Stimulated activated CD4-positive, alpha-beta T cell treated with anti-CD3 and anti-CD28 coated beads, Interleukin-12 subunit alpha, Interleukin-12 subunit beta, amount 100 ng/mL, for 4 hours (primary cell): ENCODE measurements at places on chromosomes 2 and 18.

DNA sequence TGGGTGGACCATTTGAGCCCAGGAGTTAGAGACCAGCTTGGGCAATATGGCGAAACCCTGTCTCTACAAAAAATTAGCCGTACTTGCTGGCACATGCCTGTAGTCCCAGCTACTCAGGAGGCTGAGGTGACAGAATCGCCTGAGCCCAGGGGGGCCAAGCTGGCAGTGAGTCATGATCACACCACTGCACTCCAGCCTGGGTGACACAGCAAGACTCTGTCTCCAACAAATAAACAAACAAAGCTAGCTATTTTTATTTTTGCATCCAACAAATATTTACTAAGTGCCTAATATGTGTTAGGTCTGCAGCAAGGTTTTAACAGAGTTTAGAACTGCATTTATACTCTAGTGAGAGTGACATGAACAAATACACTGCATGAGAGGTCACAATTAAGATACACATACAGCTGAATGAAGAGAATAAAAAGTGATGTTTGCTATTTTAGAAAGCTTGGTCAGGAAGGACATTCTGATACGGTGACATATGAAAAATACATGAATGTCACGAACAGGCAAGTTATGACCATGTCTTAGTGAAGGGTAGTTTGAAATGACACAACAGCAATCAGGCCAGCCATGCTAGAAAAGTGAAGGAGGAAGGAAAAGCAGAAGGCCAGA lies 83.2 kb upstream of the FRZB start:
- no peak for DNase-seq

GRCh38 chr18:35497027-35497369 lies 762 bp downstream of the INO80C start:
- no peak for DNase-seq

DNA sequence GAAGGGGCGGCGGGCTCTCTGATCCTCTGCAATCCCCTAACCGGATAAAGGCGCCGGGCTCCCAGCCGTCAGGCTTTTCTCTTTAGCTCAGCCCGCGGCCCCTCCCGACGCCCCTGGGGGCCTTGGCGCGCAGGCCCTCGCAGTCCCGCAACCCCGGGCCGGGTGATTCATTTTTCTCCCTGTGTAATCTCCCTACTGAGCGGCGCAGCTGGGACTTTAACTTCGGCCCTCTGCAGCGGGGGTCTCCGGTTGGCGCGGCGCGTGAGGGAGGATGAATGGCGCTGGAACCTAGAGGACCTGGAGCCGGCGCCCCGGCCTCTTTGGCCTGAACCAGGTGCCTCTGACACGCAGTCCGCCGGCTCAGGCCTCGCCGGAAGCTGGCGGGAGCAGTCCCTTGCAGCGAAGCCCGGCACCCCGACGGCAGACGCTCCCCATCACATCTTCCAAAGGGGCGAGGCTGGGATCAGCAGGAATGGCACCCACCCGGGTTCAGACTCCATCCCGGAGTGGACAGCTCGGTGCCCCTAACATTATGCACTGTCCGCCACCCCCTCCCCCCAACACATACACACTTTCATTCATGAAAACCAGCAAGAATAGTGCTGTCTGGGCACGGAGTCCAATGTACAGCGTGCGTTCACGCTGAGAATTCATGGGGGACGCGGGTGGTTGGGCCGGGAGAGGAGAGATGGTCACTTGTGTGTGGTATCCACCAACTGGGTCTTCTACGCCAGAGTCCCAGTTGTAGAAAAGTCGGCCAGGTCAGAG lies 1.2 kb downstream of the CNGA3 start:
- no peak for DNase-seq

GRCh38 chr2:16626497-16626896 lies 39.1 kb downstream of the CYRIA start:
- DNase-seq, result no peak

DNA sequence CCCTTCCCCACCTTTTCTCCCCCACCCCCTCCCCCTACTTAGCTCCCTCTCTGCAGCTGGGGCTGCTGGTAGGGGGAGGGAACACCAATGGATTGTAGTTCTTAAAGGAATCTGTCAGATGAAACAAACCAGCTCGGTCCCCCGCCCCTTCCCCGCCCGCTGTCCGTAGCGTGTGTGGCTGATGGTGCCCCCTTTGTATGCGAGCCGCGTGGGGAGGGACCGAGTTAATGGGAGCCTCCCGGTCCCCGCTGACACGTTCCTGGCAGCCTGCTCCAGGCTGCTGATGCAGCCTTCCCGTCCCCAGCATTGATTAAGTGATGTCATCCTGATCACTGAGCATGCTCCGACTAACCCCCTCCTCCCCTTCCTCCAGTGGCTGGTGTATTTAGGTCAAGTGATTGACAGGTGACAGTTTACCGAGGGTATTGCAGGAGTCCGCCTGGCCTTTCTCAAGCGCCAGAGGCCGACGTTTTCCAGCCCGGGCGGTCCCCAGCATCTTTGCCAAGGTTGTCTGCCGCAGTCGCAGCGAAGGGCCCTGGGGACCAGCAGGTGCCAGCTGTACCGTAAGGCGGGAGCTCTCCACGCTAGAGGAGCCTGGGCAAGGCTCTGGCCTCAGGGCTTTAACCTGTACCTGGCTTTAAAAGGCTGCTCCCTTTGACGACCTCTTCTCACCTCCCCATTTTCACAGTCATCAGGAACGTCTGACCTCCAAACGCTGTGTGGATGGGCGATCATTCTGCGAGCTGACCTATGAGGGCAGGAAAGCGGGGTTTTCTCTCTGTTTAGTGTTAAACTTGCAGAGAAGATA lies 1.8 kb downstream of the KIF5C start:
- peak; percentile 15 for DNase-seq

DNA sequence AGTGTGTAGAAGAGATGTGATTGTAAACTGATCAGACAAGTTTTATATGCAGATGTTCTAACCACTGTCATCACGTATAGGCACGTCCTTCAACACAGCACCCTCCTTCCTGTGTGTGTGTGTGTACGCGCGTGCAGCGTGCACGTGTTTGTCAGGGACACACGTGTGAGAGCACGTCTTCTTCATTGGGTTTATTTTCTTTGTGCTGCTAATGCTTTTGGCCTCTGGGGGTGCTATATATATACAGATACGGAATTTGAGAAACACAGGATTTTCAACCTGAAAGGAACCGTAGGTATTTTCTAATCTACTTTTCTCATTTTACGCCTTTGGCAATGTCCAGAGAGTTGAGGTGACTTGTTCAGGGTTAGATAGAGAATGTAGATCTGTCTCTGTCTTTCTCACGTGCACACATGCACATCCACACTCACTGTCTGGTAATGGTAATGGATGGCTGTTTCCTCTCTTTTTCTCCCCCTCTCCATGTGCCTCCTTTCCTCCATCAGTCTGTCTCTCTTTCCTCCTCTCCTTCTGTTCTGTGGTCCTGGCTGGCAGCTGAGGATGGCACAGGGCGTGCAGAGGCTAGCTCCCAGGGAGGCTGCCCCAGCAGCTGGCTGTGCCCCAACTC lies 13.4 kb upstream of the CELF4 start:
- no peak for DNase-seq

- peak; percentile 60 for DNase-seq
Measured at GRCh38 chr2:30239308-30239985, 8.1 kb downstream of the LBH start.

- no peak for DNase-seq
Measured at GRCh38 chr2:163715668-163716067, 20.1 kb downstream of the FIGN start.

- DNase-seq, result no peak
Measured at GRCh38 chr2:13066676-13067075, 349.9 kb downstream of the TRIB2 start.

DNA sequence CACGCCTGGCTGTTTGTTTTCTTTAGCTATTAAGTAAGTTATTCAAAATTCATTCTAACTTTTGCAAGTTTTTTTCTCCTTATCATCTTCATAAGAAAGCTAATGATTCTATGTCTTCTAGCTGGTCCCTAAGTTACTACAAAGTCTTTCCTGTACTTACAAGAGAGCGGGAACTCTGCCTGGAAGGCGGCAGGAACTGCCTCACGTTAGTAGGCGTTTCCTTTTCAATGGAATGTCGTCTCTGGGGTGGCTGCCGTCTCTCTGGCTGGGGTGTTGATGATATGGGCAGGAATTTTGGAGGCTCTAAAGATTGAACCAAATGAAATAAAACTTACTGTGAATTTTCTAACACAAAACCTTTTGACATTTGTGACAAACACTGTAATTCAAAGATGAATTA lies 55.5 kb downstream of the PRELID3A start:
- DNase-seq, result no peak

- DNase-seq, result peak; percentile 24
Measured at GRCh38 chr2:64325852-64326577, 127.9 kb upstream of the LGALSL start.

- DNase-seq, result no peak
Measured at GRCh38 chr18:55510809-55511208, 77.2 kb downstream of the TCF4 start.

DNA sequence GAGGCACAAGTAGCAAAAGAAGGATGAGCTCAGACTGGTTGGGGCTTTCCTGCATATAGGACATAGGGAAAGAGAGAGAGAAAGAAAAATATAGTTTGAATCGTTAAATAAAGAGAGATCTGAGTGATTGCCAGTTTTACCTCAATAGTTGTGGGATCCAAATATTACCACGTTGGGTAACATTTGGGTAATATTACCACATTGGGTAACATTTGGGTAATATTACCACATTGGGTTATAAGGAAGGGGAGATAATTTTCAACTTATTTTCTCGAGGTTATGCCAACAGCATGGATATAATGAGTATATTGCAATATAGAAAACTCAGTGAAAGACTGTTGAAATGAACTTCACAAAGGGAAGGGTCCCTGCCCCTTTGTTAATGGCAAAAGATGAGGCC lies 20.7 kb downstream of the SP140 start:
- no peak for DNase-seq

- no peak for DNase-seq
Measured at GRCh38 chr18:34297287-34297686, 72.6 kb upstream of the NOL4 start.

DNA sequence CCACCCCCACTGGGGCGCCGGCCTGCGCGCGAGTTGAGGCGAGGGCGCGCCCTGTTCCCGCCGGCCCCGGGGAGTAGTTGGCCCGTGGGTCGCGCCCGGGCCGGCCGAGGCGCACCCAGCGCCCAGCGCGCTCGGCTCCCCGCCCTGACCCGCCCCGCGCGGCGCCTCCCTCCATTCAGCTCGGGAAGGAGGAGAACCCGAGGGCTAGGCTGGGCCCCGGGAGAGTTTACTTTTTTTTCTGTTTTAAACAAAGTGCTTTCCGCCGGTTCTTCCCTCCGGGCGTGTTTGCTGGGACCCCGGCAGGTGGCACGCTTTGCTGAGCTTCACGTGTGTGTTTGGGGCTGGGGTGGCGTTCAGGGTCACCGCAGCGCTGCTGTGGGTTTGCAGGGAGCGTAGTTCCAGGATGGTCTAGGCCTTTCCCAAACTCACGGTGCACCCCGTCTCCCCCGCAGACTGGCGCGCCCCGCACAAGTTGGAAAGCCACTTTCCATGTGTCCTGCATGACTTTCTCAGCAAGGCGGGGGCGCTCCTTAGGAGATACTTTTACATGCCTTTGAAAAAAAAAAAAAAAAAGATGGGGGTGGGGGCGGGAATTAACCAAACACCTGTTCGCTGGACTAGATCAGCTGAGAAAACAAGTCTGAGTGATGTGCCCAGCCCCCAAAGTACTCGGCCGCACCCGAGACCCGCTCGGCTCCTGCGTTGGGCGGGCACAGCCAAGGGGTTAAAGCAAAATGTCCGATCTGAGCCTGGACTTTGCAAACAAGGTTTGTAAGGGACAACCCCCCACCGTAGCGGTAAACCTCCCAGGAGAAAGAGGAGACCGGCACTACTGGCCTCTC lies 825 bp downstream of the ITGA6 start:
- peak; percentile 57 for DNase-seq

DNA sequence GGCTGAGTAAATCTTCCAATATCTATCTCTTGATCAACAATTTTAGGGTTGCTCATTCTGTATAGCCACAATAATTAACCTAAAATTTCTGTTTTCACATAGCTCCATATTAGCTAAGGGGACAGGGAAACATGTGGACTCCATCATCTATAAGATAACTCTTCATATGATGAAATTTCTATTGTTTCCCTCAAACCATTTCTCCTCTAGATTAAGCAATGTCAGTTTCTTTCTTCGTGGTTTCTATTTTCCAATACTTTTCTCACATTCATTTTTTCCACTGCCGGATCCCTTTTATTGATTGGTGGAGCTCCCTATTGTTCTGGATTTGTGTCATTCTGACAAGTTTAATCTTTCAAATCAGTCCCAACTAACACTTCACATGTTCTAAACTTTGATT lies 1221.3 kb upstream of the ZEB2 start:
- no peak for DNase-seq

DNA sequence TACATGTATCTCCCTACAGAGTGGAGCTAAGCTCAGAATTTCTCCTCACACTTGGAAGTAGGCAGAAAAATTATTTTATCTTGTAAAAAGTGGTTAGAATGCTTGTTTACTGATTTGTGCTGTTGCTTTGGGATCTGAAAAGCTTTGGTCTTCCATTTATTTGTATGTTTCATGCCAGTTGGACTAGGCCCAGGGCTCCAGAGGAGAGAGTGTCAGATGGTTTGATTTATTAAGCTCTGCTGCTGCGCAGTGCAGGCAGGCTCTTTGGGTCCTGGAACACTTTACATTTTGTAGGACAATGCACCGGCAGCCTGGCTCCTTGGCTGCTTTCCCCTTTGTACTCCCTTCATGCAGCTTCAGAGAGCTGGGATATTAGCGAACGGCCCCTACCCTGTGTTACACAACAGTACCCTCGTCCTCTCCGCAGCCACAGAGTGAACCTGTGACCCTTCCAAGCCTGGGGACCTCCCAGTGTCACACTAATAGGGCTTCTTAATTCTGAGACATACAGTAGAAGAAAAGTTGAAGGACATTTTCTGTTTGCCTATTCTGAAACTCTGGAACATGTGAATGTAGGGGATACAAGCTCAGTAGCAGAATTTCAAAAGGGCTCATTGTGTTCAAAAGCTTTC lies 56.7 kb upstream of the EML6 start:
- no peak for DNase-seq

GRCh38 chr18:72155327-72155726 lies 388.8 kb downstream of the CBLN2 start:
- DNase-seq, result no peak

DNA sequence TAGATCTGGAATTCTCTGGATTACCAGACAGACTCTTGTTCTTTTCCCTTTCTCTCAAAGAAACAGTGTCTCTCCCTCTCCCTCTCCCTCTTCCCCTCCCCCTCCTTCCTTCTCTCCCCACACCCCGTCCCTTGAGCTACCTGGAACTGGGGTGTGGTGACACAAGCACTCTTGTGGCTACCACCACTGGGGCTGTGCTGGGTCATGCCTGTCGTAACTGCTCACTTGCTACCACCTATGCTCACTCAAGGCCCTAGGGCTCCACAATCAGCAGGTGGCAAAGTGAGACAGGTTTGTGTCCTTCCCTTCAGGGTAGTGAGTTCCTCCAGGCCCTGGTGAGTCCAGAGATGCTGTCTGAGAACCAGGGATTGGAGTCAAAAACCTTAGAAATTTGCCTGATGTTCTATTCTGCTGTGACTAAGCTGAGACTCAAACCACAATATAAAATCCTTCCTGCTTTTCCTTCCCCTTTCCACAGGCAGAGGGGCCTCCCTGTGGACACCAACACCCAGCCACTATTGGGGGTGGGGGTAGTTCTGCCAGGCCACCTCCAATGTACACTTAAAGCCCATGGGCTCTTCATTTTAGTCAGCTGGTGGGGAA lies 70.8 kb downstream of the OXER1 start:
- no peak for DNase-seq

- no peak for DNase-seq
Measured at GRCh38 chr2:140542627-140543026, 1588.2 kb downstream of the LRP1B start.
